ENCODE measurements at places on chromosomes 13 and 19.

- DNase-seq, result no peak
Measured at GRCh38 chr19:7879836-7880235, 5.6 kb upstream of the PRR36 start.

DNA sequence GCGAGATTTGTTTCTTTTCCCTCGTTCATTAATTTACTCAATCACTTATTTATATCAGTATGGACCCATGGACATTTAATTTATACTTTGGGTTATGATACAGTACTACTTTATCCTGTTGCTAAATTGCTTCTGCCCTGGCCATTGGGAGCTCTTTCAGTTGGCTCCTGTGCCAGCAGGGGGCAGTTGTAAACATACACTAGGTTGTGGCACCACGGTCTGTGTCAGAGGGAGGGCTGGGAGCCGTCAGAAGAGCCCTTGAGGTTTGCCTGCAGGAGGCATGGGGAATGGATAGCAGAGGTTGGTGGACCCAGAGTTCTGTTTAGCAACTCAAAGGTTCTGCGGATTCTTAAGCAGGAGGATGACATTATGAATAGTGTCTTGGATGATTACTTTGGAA is 94.3 kb downstream of the ERCC5 start:
- DNase-seq, result no peak

DNA sequence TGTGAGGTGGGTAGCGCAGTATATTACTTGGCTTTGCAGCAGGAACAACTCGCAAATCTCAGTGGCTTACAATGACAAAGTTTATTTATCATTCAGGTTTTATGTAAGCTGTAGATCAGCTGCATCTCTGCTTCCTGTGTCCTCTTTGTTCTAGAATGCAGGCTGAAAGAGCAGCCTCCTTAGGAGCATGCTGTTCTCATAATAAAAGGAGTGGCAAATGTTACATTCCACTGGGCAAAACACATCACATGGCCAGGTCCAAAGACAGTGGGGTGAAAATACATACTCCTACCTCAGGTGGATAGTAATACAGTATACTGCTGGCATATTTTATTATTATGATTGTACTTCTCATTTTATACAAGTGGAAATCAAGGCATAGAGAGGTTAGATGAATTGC is 1.2 kb upstream of the CSNK1A1L start:
- DNase-seq, result no peak

DNA sequence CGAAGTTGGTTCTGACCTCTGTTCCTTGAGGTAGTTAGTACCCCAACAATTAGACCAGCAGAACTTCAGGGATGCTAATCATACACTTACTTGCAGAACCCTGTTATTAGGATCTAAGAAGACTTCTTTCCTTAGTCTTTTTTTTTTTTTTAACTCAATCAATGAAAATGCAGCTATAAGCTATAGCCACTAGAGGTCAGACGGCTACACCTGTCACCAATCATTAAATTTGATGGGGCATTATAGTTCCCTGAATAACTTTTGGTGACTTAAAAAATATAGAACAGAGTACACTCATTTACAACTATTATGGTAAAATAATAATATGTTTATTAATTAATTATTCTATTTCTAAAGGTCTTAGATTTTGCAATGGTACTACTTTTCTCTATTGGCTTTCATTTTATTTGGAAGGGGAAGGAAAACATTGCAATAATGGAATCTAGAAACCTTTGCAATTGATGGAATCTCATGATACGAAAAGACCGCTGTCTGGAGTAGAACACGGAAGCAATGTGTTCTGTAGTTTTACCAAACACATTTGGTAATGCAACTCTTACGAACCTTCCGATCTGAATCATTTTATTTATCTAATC is 483.2 kb downstream of the DIAPH3 start:
- peak; percentile 11 for DNase-seq

DNA sequence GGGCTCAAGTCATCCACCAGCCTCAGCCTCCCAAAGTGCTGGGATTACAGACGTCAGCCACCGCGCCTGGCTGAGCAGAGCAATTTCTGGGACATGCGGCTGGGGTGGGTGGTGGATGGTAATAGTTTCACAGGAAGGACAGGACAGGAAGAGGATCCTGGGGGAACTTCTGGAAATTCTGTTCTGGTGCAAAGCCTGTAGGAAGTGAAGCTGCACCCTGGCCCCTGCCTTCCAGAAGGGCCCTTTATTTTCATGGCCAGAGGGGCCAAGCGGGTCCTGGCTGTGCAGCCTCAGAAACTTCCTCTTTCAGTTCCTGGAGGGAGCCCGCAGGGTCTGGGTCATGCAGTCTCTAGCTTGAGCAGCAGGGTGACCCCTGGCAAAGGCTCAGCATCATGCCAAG is 15.7 kb downstream of the FEM1A start:
- peak; percentile 29 for DNase-seq

DNA sequence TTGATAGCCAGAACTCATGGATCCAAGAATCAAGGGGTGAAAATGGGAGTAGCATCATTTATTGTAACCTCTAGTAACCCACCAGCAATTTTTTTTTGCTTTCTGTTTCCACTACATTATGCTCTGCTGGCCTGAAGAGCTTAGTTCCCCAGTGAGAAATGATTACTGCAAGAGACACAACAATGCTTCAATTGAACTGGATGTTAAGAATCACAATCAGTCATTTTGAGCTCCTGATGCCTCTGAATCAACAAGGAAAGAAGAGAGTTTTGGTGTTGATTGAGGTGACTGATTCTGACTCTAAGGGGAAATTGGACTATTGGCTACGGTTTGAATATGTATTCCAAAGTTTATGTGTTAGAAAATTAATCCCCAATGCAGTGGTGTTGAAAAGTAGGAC is 1084.4 kb downstream of the SLITRK1 start:
- no peak for DNase-seq

DNA sequence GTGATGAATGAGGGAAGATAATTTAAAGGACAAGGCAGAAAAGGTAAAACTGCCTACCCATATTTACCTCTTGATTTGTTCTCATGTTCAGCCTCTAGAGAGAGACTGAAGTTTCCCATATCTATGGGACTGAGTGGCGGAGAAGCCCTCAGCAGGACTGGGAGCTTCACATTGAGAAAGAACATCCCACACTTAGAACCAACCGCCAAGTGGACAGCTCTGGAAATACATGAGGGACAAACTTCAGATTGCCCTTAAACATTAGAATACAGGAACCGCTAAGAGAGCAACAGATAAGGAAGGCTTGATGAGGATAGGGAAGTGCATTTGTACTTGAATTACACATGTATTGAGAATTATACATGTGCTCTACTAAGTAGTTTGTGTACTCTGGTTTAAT is 316.0 kb upstream of the MIR17HG start:
- DNase-seq, result no peak

DNA sequence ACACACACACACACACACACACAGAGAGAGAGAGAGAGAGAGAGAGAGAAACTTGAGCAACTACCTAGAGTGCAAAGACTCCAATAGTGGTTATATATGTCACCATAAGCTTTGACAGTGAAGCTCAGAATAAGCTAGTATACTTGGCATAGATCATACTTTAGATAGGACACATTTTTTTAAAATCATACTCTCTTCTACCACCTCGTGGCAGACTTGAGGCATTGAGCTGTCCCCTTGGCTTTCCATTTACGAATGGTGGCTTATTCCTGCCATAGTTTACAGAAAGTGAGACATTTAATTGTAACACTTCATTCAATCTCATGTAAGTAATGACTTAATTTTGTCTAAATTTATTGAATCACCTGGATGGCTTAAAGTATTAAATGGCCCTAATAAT is 108.2 kb downstream of the EDNRB start:
- peak; percentile 22 for DNase-seq

DNA sequence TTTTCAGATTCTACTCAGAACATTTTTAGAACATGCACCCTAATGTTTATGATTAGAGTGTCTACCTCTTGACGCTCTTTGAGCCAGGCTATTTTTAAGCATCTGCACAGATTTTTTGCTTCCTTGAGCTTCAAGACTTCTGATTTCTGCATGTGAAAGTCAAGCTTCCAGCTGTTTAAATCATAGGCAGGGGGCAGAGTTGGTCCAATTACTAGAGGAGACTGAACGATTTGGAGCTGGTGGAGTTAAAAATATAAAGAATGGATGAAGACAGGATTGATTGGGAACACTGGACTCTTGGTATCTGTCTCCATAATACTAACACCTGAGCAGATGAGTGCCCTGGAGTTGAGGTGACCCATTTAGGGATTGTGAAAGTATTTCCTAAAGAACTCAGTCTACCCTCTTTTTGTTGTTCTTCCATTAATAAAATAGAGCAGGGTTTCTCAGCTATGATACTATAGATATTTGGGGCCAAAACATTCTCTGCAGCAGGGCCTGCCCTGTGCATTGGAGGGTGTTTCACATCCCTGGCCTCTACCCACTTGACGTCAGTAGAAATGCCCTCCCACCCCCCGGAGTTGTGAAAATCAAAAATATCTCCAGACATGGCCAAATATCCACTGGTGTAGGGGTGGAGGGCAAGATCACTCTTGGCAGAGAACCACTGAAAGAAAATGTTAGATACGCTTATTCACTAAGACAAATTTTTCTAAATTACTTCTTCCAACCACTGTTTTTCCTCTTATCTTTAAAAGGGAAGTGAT is 160.1 kb downstream of the COG6 start:
- DNase-seq, result no peak

DNA sequence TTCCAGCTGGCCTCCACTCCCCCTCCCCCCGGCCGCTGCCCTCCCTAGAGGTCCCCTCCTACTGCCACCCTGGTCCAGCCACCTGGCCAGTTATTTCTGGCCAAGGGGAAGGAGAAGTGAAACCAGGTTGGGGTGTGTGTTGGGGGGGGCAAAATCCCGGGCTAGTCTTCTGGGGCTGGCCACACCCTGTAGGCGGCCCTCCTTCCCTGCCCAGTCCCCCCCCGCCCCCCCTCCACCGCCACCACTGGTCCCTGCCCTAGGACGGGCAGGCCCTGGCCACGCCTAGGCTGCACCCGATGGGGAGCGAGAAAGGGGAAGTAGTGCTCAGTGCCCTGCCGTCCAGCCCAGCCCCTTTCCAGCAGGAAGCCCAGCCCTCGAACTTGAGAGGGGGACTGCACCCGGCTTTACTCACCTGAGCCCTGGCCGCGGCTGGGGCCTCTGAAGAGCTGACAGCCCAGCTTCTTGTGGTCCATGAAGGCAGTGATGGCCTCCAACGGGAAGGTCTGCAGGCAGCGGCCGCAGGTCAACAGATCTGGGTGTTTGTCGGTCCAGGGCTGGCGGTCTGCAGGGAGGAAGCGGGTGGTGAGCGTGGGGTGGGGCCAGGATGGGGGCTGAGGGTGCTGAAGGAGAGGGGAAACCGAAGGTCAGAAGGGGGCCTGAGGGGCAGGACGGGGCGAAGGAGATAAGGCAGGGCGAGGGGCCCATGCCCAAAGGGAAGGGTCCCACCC is 813 bp downstream of the ZNF296 start:
- DNase-seq, result no peak

- DNase-seq, result no peak
Measured at GRCh38 chr19:1402411-1403070, 1.2 kb upstream of the GAMT start.

DNA sequence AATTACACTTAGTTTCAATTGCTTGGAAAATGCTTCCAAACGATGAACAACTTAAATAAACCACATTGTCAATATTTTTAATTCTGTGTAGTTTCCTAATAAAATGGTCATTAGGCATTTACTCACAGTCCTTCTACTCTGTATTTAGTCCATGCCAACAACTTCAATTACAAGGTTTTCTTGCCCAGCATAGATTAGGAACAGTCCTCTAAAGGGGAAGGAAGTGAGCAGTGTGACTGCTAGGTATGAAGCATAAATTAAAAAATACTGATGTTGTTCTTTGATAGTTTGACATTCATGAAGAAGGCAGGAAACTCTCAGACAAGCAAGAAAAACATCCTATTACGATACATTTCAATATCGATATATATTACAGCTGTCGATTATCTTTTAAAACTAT is 716.0 kb upstream of the PCDH9 start:
- DNase-seq, result peak; percentile 7

GRCh38 chr19:40216777-40217026 is 1.5 kb downstream of the TTC9B start:
- no peak for DNase-seq

DNA sequence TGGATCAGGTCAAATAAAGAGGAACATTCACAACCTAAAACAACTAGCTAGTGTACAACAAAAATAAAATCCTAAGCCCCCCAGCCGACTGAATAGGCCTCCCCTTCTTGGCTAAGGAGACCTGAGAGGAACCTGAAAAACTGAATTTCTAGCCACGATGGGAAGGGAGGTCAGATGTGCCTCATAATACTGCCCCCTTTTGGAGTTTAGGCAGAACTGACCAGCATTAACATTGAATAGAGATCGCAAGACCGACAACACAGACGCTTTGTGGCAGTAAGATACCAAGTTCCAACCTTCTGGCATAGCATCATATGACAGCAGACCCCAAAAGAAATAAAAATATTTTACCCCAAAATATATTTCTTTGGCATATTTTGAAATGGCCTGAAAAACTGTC is 15.9 kb downstream of the CBY2 start:
- no peak for DNase-seq

DNA sequence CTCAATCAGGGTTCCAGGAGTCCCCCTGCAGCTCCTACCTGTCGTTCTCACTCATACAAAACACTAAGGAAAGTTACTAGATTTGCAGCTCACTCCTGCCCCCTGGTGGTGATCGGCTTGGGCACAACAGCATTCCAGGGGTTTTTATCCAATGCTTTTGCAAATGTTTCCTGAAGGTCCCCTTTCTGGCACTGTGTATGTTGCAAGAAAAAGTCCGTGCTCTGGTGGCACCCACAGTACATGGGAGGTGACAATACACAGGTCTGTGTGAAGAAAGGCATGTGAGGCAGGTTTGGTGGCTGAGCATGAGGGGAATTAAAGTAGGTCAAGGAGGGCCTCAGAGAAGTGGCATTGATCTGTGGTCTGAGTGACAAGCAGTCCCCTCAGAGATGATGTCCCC is 8.6 kb upstream of the TYK2 start:
- peak; percentile 73 for DNase-seq

DNA sequence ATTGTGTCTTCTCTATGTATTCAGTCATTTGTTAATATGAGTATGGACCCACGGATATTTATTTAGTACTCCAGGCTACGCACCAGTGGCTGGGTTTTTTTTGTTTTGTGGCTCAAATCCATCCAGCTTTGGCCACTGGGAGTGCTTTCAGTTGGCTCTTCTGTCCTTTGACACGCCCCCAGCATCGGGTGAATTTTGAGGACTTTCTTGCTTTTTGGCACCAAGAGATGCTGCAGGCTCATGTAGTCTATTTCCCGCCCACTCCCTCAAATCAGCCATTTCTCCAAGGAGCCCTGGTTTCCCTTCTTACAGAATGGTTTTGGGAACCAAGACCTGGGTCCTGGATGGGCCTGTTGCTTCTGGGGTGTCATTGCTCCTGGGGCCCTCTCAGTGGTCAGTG is 55.8 kb downstream of the SMARCA4 start:
- no peak for DNase-seq

DNA sequence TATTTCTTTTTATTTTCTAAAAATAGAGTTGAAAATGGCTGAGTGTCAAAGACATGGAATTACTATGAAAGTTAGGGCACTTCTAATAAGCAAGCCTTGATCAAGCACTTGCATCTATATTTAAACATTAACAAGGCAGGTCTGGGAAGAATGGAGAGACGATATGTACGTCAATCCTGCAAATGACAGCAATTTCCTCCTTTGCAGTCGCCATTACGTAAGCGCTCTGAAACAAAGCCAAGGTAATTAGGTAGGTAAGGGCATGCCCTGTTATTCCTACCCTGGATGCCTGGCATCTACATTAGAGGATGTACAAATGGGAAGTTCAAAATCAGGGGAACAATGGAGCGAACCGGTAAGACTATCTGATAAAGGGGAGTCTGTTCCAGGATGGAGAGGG is 664.0 kb upstream of the ARGLU1 start:
- no peak for DNase-seq

GRCh38 chr19:1867349-1867724 is 4.0 kb upstream of the KLF16 start:
- no peak for DNase-seq

- no peak for DNase-seq
Measured at GRCh38 chr13:91889641-91890040, 491.2 kb downstream of the GPC5 start.

Measured in hematopoietic multipotent progenitor cell (in vitro differentiated cells).